ENCODE measurements at places on chromosomes 11 and 22.

DNA sequence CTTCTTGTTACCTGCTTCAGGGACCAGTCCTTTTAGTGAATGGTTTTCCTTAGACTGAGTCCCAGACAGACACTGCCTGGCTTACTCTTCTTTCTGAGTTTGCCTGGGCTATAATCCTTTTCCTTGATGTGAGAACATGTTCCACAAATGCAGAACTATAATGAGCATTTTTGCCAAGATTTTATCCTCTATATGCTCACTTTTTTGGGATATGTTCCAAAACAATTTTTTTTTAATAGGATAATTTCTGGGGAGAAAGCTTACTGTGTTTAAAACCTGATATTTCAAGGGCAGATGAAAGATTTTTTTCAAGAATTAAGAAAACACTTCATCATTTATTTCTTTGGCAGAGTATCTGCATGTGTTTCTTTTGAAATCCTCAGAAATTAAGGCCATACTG is 110.0 kb upstream of the TENM4 start:
- DNase-seq: no peak

DNA sequence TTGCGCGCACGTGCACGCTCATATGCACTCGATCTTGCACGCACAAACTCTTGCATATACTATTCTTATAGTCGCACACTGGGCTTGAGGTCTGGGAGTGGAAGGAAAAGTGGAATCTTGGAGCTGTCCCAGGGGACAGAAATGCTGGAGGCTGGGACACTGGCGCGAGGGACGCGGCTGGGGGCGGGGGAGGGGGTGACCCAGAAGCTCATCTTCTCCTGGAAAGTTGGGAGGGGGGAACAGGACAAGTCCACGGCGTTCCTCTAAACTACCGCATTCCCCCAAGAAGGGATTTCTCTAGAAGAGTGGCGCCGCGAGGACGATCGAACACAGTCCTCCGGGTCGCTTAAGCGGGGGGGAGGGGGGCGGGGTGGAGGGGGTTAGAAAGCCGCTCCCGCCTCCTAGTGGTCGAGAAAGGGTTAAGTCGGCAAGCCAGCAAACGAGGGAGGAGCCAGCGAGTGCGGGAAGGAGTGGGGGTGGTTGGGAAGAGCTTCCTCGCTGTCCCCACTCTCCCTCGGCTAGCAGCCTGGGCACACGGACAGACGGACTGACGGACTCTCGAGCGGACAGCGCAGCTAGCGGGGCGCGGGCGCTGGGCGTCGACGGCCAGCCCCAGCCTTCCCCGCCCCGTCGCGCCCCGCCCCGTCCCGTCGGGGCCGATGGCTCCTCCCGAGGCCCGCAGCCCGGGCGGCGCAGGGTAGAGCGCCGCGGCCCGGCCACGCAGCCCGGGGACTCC is at the start of gene RTN4RL2:
TSS of gene RTN4RL2 (plus strand) at position 507 of the 736 bp plus-strand sequence. CDS start 338 bp downstream, outside the sequence.
- DNase-seq: no peak

DNA sequence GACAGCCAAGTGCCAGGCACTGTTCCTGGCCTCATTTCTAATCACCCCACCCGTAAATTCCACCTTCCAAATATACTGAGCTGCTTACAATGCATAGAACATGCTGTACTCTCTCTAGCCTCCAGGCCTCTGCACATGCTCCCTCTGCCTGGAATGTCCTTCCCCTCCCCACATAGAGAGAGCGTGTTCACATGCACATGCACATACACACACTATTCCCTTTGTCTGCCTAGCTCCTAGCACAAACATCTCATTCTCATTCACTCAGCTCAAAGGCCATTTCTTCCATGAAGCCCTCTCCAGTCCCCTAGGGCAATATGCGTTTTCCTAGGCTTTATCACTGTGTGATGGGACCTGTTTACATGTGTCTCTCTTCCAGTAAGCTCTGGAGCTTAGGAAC is 144.6 kb downstream of the WT1 start:
- DNase-seq: no peak

DNA sequence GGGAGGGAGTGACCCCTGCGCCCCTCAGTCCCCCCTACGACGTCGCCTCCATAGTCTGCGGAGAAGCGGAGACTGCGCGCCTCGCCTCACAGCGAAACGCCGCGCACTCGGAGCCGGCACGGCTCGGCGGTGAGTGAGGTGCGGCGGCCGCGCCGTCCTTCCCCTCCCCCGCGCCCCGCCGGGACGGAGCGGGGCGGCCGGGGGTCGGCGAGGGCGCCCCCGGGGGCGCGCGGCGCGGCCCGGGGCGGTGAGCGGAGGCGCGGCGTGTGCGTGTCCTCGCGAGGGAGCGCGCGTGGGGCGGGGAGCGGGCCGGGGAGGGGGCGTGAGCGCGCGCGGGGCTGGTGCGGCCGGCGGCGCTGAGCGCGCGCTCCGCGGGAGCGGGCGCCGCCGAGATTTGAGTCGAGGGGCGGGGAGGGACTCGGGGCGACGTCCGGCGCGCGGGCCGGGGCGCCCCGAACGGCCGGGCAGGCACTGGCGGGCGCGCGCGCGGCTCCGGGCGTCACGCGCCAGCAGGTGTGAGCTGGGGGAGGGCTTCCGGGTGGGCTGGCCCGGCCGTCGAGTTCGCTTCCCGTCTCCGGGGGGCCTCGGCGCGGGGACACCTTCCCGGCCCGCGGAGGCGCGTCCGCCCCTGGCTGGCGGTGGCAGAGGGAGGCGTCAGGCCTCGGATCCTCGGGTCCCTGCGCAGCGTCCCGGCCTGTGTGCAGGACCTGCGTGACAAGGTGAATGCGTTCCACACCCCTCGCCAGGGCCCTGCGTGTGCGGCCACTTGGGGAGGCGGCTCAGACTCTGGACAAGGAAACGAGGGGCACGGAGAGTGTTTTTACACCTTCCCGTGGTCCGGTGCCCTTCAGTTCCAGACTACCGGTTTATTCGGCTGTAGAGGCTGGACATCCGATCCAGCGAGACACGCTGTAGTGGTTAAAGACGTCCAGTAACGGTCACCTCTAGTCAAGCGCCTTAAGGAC is 50.4 kb downstream of the FAM83F start:
- no peak for DNase-seq

- DNase-seq: no peak
These were observed 11.5 kb upstream of the TPP1 start for GRCh38 chr11:6630632-6631291.

DNA sequence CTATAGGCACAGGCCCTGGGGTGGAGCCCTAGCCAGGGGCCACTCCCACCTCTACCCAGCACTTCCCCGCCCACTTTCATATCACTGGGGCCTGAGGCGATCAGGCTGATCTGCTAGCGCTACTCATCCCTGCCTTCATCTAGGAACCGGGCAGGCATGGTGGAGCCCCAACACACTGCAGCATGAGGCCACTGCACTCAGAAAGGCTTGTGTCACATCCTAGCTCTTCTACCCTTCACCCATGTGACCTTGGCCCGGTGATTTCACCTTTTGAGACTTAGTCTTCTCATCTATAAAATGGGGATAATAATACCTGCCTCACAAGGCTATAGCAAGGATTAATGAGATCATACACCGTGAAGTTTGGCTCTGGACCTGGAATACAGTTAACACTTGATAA is 18.1 kb upstream of the GDPD5 start:
- DNase-seq: no peak

DNA sequence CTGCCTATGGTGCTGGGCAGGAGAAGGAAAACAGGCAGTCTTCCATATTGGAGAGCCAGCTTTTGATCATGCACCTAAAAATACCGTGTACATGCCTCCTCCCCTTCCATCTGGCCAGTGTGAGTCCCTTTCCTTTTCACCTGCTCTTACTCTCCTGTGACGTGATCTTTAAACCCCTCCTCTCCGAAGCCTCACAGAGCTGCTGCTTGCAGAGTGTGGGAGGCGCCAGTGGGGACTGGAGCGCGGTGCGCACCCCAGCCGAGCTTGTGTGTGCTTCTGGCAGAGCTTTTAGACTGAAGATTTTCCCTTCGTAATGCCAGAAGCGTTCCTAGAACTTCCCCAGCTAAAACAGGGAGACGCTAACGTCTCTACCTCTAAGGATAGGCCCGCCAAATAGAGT is 29.8 kb downstream of the MUC6 start:
- peak; percentile 59 for DNase-seq

DNA sequence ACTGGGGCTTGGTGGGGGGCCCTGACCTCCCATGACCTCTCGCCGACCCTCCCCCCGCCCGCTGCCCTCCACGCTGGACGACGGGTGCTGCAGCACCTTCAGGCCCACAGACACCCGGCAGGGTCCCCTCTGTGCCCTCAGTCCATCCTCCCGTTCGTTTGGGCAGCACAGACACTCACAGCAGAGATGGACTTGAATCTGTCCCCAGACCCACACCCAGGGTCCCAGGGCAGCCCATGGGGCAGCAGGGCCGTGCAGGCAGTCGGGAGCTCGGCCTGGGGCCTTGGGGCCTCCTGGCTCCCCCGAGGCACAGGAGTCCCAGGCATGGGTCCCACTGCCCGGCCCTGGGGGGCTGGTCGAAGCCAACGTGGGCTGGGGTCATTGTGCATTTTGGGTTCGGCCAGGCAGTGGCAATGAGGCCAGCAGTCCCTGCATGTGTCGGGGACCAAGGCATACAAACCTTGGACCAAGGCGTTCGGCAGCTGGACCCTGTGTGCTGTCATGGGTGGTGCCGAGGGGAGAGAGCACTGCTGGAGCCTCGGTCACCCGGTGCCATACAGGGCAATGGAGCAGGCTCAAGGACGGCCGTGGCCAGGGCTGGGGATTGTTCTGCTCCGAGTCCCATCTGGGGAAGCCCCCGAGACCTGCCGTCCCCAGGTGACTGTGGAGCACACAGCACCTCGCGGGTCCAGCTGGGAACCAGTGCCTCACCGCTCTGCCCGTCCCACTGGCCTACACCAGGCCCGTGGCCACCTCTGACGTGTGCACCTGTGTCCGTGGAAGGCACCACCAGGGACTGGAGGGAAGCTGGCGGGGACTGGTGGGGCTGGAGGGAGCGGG is 19.3 kb upstream of the BRSK2 start:
- no peak for DNase-seq

DNA sequence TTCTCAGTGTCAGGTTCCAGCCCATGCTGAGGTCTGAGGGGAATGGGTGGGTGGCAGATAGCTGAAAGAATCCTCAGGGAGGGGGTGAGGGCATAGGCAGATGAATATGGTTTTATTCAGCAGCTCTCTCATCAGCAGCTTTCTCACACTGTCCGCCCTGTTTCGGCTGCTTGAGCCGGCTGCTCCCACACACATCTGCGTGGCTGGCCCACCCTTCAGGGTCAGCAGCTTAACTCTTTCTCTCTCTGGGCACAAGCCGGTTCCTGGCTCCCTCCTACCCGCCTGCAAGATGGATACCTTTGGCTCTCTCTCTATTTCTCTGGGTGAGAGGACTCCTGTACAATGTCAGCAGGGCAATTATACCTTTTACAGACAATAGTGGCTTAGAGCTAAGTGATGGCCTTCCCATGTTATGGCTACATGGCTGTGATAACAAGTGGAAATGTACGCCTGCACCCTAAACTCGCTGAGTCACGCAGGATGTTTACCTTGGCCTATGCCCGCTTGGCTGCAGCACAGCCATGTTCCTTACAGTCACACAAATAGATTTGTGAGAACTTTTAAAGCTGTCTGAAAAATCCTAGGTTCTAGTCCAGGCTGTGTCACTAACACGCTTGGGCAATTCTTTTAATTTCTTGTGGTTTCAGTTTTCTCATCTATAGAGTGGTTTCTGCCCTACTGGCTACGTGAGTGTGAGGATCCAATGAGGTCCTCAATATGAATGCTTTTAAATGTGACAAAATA is 4.1 kb downstream of the MMP20 start:
- no peak for DNase-seq

- no peak for DNase-seq
These were observed 216.3 kb upstream of the TBCEL start for GRCh38 chr11:120807414-120808150.

GRCh38 chr11:134290646-134291045 is 14.5 kb downstream of the GLB1L3 start:
- DNase-seq: no peak

GRCh38 chr11:116512841-116513240 is 259.9 kb downstream of the BUD13 start:
- DNase-seq: no peak

DNA sequence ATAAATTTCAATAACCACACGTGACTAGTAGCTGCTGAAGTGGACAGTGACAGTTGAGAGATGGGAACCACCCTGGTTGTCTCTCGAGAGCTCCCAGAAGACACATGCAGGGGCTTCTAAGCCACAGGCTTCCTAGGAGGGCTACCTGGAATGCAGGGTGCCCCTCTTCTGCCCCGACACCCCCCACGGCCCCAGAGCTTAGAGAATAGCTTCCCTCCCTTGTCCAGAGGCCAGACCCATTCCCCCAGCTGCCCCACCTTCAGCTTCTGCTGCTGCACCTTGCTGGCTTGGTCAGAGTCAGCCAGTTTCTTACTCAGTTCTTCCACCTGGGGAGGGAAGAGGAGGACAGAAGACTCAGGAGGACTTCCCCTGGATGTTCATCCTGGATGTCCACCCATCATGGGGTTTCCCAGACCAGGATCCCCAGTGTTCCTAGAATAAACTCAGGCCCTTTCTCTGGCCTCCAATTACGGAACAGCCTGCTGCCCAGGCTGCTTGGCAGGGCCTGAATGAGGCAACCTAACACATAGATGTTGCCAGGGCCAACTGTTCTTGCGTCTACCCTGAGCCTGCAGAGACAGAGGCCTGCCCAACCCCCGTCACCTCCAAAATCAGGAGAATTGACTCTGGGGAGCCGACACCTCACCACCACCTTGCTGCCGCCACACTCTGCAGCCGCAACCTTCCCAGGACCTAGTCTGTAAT is 12.0 kb downstream of the IL18BP start:
- no peak for DNase-seq

DNA sequence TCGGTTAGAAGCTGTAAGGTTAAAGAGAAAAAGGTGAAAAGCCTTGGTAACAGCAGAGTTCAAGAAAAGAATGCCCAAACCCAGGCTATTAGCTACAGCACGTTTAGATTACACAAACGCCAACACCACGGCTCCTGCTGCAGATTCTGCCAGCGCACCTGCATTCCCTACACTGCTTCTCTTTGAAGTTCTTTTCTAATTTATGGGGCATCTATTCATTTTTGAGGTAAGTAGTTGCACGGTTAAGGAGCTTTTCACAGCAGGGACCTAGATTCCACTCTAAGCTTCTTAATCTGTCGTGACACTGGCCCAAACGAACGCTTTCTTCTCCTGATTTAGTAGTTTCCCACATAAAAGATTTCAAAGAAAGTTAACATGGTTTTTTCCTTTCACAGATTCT is 38.0 kb upstream of the CHKA start:
- DNase-seq: no peak

GRCh38 chr22:29105468-29105867 is 32.6 kb downstream of the KREMEN1 start:
- no peak for DNase-seq
